ENCODE measurements at places on chromosomes 7 and 10. TPM values are rescaled to one million over a fixed set of nuclear protein-coding genes. Genes with fewer than 3 reads are reported as not detected.

DNA sequence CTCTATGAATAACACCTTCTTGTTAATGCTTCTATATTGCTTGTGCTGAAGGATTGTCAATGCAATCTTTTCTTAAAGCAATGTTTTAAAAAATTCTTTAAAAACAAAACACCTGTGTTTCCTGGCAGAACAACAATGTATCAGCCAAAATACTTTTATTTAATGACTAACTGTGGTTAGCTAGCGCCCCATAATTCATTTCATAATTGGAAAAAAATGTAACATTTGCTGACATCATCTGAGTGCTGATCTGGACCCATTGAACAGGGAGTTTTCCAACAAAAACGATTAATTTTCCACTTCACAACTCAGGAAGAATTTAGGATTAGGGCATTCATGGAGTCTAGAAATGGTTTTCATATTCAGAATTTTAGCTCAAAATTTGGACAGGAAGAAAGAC is 137.6 kb upstream of the CDK6 start:
- DNase-seq: no peak

DNA sequence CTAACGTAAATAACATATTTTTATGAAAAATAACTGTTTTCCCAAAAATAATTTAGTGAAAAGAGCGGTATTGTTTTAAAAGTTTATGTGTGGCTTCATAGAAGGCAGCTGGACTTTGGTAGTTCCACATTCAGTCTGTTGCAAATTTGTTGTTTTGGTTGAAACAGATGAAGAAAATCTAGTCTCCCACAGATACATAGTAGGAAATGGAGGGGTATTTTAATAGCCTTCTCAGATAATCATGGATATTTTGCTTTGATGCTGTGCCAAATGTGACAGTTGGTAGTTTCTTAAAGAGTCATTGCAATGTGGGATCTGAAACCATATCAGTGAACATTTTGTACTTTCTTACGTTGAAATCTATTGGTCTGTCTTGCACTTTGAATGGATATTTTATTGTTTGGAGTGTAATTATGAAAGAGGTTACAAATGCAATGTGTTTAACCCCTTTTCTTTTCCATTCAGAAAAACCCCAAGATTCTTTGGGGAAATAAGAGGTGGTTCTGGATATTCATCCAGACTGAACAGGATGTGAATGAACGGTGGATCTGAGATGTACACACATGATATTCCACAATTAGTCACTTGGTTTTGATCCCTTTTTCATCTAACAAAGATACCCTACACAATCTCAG is 10.4 kb downstream of the ZNF365 start:
- DNase-seq: no peak

GRCh38 chr10:79475877-79476276 is 30.5 kb upstream of the ZCCHC24 start:
- DNase-seq: no peak

- no peak for DNase-seq
These were observed 348.7 kb upstream of the LRGUK start for GRCh38 chr7:133778472-133778871.

Gene UCMA
- total RNA-seq: not detected

DNA sequence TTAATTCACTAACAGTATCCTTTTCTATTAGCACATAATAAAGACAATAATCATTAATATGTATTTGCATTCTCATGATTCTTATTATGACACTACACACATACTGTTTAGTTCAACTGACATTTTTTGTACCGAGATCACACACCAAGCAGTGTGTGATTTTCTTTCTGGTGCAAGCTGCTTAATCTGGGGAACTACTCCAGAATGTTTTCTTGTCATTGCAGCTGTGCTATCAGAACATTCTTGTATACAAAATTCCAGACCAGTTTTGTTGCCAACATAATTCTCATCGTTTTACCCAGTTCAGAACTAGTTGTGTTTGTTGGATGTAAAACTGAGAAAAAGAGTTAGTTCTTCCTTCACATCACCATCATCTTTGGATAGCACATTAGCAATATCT is 37.4 kb downstream of the VKORC1L1 start:
- DNase-seq: no peak

GRCh38 chr10:119444866-119445265 is 97.7 kb downstream of the RGS10 start:
- DNase-seq: no peak

Gene PRKAR1B
- total RNA-seq: 51.6 TPM

DNA sequence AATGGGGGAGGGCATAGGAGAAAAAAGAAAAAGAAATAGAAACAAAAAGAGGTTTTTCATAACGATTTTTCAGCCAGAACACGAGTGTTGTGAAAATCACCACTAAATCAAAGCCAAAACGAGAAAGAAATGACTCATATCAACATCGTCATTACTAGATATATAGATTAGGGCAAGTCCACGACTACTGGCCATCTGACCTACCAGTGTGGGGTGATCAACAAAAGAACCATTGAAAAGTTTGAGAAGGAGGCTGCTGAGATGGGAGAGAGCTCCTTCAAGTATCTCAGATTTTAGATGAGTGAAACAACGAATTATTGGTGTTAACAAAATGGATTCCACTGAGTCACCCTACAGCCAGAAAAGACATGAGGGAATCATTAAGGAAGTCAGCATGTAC is 33.5 kb upstream of the ABCB5 start:
- no peak for DNase-seq

Gene TLX1
- total RNA-seq: not detected

Gene ABCB4
- 0.65 TPM for total RNA-seq

GRCh38 chr7:73769481-73770001 is 529 bp downstream of the CLDN3 start:
- DNase-seq: no peak

DNA sequence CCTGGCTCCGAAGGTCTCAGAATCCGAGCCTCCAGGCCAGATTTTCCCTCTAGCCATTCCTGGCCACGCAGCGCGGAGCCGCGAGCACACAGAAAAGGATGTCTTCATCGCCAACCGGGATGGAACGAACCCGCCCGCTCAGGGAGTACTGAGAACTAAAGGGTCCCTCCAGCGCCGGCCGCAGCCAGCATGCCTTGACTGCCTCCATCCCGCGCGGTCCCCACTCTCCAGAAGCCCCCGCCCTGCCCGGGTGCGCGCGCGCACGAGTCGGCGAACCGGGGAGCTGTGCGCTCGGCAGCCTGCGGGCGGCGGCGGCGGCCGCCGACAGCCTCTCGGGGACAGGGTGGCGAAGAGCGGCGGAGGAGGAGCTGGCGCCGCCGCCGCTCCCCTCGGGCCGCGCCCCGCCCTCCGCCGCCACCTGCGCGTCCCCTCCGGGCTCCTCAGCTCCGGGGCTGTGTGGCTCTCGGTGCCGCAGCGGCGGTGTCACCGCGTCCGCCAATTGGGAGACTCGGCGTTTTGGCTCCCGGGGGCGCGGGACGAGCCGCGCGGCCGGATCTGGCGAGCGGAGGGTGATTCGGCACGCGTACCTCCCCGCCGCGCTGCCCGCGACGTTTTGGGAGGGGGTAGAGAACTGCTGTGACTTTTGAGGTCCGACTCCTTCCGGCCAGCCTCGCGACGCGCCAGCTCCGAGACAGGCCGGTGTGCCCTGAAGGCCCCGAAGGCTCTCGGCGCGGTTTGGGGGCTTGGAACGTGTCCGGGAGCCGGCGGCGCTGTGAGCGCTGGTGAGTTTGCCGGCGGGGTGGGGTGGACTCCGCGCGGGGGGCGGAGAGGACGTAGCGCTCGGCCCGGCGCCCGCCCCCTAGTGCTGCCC is 453 bp upstream of the GALNT17 start:
- DNase-seq: peak; percentile 65

GRCh38 chr7:158757404-158757989 is 52.9 kb upstream of the NCAPG2 start:
- no peak for DNase-seq

DNA sequence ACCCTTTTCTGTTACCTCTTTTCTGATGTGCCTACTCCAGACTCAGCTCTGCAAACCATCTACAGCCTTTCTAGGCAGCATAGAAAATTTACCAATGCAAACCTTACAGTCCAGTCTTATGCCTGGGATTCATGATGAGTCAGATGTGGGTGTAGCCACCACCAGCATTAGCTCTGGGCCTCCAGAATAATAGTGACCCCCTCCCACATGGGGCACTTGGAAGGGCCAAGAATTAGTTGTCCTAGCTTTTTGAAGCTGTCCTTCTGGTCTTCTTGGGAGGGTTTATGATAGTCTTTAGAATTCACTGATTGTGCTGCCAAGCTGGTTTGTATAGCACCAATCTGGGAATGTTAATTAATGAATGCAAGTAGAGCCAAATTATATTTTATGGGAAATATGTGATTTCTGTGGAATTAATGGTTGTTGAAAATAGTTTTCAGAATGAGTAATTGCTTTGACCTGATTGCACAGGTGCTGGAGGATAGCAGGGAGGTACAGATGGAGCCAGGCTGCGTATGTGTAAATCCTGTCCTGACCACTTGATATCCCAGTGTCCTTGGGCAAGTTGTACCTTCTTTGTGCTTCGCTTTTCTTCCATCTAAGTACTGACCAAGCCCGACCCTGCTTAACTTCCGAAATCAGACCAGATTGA is 94.8 kb downstream of the CPED1 start:
- DNase-seq: no peak

DNA sequence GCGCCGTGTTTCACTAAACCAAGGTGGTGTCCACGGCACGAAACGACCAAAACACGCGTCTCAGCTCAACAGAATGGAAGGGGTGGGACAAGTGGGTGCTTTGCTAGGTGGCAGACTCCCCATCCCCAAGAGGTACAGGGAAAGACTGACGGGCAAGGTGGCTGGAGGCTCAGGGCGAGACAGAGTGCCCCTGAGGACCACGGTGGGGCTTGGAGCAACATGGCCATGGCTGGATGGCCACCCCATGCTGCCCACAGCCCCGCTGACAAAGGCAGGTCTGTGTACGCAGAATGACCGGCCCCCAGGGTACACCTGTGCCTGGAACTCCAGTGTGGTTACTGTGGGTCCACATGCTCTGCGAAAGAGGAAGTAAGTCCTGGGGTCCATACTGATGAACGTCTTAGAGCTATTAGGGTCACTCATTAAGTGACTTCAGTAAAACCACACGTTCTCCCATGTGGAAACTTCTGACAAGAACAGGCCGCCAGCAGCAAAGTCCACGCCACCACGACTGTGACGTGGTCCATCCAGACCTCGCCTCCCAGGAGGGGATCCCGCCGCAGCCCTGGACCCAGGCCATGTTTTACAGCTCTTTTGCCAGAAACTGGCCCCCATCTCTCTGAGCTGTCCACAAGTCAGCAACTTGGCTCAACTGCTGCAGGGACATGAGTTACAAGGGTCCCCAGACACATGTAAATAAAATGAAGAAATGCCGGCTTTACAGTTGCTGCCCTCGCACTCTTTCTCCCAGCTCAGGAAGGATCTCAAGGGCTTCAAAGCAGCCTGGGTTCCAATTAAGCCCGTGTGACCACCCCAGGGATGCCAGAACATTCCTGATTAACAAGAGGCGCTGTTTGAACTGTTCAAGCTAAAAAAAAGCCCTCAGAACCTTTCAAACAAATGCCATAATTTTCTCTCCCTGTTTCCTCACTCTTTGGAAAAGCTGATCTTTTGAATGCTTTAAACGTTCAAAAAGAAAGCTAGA is 66.8 kb downstream of the MAD1L1 start:
- no peak for DNase-seq

GRCh38 chr10:79070606-79071395 is 2.0 kb downstream of the ZMIZ1 start:
- DNase-seq: peak; percentile 36

GRCh38 chr7:147798001-147798400 is 792.6 kb upstream of the C7orf33 start:
- DNase-seq: no peak

Gene HIPK2
- 146 TPM for total RNA-seq

Gene GOLGA7B
- total RNA-seq: 1.1 TPM

Gene KMT2C
- total RNA-seq: 75.9 TPM

Gene UBTD1
- 9.0 TPM for total RNA-seq

Gene ADARB2
- 1.3 TPM for total RNA-seq

DNA sequence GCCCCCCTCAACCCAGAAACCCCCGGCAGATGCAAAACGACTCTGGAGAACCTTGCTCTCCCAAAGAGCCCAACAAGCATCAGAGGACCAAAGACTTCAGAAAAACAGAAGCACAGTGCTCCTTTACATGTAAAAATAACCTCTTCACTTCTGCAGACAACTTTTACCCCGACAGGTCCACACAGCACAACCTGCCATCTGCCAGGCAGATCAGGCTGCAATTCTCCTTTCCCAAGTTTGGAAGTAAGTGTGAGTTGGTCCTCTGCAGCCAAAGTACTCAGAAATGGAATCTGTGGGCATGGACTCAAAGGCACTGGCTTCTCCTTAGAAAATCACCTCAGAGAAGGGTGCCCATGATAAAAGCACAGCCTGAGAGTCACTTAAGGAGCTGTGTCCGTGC is 26.0 kb downstream of the DOCK4 start:
- no peak for DNase-seq

- no peak for DNase-seq
These were observed 65.6 kb downstream of the CTBP2 start for GRCh38 chr10:125094806-125095205.

DNA sequence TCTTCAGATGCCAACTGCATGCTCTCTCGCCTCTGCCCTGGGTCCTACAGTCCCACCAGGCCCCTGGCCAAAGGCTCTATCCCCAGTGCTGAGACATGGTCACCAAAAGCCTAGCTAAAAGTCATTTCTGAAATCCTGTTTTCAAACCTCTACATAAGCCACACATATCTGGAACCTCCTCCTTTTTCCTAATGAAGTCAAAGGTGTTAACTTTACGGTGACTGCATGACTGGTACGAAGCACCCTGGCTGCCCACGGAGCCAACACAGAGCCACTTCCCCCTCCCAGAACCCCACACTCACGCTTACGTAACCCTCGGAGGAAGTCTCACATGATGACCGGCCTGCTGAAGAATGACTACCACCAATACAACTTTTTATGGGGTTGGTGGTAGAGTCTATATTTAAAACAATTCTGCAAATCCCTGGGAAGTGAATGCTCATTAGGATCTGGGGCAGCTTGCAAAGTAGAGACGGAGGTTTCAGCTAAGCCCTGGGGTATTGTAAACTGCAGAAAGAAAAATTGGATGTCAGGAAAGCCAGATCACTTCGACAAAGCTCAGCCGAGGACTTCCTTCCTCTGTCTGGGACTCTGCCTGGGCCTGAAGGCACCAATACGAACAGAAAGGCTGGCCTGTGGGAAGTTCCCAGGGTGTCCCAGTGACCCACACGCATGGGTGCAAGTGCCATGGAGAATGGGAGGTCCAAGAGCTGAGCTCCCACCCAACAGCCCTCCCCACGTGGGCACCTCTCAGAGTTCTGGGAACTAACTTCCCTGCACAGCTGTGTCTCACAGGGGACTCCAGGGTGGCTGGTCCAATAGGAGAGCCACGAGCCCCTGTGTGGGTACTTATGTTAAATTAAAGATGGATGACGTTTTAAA is 50.7 kb downstream of the PDGFA start:
- DNase-seq: no peak

All from progenitor cell of endocrine pancreas (in vitro differentiated cells).